ENCODE measurements at places on chromosomes 6 and 20.

GRCh38 chr6:64817525-64817924 is 889.5 kb downstream of the EYS start:
- DNase-seq = no peak

DNA sequence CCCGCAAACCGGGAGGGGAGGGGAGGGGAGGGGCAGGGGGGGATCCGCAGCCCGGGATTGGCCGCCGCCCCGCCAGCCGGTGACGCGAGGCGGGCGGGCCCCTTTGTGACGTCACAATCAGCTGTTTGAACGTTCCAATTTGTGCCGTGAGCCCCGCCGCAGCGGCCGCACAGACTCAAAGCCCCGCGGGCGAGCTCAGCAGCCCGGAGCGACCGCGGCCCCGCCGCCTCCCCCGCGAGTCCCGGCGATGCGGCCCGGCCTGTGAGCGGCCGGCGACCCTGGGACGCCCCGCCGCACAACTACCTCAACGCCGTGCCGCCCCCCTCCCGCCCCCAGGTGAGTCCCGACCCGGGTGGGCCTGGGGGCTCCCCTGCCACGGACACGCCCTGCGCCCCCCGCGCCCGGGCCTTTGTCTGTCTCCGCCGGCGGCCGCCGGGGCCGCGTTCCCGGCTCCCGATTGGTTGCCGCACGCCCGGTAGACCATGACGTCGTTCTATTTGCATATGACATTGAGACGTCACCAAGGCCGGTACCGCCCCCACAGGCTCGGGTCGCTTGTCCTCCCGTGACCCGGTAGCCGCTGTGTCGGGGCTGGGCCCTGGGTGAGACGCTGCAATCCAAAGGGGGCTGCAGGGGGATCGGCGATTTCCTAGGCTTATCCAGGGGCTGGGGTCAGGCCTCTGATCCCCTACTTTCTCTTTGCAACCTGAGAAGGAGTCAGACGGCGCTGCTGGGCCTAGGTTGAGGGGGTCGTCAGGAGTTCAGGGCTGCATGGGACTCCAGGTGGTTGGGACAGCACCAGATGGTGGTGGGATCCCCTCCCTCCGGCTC is at the start of gene TP53INP2:
Gene TP53INP2, plus strand, starts transcription at position 168 of the 831 bp plus-strand sequence. CDS start 4,396 bp downstream, outside the sequence.
- peak; percentile 87 for DNase-seq

DNA sequence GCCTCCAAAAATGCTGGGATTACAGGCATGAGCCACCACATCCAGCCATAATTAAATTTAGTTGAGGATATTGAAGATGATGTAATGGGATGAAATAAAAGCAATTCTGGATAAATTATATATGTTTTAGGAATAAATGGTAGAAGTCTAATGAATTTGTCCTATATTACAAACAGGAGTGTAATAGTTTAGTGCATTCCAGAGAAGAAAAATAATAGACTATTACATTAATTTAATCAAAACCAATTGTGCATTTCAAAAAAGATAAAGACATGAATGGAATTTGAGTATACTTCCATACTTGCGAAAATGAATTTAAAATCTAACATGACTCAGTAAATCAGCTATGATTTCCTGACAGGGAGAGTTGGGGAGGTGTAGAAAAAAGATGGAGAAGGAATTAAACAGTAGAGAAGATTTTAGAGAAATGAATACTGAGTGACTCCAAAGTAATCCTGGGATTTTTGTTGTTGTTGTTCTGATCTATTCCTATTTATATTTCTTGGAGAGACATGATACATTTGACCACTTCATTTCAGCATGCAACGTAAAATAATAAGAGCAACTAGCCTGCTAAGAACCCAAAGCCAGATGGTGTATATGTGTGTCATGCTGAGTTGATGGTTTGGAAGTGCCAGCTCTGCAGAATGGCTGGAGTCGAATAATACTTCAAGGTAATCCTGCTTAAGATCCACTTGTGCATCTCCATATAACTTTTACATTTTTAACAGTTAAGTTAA is 67.4 kb downstream of the AIG1 start:
- DNase-seq = no peak

- no peak for DNase-seq
These were observed 1434.0 kb upstream of the EYS start for GRCh38 chr6:67141005-67141404.

- DNase-seq = no peak
These were observed 301.6 kb upstream of the ADGRB3 start for GRCh38 chr6:68333442-68333841.

- no peak for DNase-seq
These were observed 19.7 kb downstream of the WRNIP1 start for GRCh38 chr6:2784930-2785329.

DNA sequence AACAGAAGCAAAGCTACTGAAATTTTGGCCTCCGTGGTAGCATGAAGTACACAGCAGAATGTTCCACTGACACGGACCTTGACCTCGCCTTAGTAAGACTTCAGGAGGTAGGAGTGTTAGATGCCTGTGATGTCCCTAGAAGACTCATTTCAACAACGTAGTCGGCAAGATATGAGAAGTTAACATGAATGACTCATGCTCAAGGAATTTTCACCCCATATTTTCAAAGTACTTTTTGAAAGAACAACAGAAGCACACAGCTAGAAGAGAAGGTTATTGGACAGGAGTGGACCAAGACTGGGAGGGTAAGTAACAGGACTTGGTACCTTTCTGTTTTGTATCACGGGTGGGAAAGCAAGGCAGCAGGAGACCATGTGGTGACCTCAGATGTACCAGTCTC is 78.0 kb downstream of the DZANK1 start:
- no peak for DNase-seq

DNA sequence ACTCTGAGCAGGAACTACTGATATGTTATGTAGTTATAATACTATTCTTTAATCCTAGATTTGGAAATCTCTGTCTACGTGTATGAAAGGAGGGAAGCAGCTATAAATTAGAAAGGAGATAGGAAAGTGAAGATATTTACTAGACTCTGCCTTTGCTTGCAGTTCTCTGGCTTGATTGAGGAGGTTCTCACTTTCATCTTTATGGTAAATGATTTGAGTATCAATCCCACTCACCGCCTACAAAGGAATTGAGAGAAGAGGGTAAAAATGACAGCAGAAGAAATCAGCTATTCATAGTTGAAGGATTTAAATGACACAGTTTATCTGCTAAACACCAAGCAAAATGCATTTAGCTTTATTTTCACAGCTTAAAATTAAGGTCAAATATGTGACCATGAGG is 67.3 kb downstream of the FAM229B start:
- no peak for DNase-seq

GRCh38 chr6:43734294-43734665 is 35.7 kb upstream of the VEGFA start:
- no peak for DNase-seq

- no peak for DNase-seq
These were observed 35.7 kb downstream of the THBS2 start for GRCh38 chr6:169217972-169218371.

DNA sequence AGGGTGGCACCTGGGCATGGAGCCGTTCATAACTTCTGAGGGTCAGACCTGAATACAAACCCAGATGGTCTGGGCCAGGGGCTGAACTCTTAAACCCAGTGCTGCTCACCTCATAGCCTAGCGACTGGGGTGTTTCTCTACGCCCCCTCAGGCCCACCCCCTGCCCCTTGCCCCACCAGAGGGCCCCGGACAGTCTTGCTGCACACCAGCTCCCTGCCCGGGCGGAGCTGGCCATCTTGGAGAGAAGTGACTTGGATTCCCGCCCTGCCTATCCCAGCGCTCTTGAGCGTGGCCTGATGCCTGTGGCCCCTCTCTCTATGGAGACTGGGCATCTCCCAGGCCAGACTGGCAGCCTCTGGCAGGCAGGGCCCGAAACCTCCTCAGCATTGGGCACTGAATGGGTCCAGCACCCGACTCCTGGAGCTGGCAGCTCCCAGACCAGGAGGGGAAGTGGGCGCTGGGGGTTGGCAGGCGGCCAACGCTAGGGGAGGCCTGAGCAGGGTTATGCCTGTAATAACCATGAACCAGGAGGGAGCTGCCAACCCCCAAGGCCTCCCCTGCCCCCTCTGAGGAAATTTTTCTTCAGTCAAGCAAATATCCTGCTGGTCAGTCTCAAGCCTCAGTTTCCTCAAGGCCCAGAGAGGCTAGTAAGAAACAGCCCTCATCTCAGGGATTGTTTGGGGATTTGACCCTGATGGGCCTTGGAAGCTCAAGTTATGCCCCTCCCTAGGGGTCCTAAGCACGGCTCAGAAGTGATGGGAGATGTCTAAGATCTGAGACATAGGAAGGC is 169.5 kb downstream of the VEGFA start:
- no peak for DNase-seq

GRCh38 chr6:151070631-151071051 is 169.1 kb upstream of the AKAP12 start:
- DNase-seq = no peak

GRCh38 chr20:8367689-8368088 is 235.6 kb downstream of the PLCB1 start:
- no peak for DNase-seq

DNA sequence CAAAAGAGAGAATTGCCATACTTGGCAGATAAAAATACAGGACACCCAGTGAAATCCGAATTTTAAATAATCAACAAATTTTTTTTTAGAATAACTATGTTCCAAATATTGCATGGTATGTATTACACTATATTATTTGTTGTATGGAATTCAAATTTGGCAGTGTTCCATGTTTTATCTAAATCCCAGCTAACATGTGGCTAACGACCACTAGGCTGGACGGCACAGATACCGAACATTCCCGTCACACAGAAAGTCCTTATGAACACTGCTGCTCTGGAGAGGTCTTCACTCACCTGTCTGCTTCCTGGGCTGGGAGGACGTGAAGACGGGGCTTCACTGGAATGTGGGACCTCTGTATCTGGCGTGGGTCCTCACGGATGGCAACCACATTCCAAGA is 32.8 kb downstream of the SNX5 start:
- DNase-seq = no peak

- DNase-seq = no peak
These were observed 19.5 kb downstream of the RIMS4 start for GRCh38 chr20:44790638-44791393.

- DNase-seq = no peak
These were observed 2.1 kb downstream of the FAM110A start for GRCh38 chr20:835608-836045.

DNA sequence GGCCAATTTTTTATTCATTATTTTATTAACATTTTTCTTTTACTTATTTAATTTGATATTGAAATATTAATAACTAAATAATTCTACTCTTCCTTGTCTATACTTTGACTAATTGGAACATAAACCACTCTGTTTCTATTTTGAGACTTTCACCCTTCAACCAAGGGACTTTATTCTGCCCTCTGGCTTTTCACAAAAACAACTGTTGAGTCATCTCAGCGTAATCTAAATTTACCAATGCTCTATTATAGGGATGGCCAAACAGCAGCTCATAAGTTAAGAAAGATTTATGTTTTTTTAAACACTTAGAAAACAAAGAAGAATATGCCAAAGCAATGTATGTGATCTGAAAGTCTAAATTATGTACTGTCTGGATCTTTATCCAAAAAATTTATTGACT is 46.7 kb downstream of the DOP1A start:
- DNase-seq = no peak

GRCh38 chr6:137303441-137303840 is 84.3 kb upstream of the IFNGR1 start:
- DNase-seq = no peak

GRCh38 chr6:118187568-118188164 is 280.6 kb downstream of the SLC35F1 start:
- DNase-seq = no peak

- no peak for DNase-seq
These were observed 21.2 kb downstream of the ADA start for GRCh38 chr20:44630297-44630696.

DNA sequence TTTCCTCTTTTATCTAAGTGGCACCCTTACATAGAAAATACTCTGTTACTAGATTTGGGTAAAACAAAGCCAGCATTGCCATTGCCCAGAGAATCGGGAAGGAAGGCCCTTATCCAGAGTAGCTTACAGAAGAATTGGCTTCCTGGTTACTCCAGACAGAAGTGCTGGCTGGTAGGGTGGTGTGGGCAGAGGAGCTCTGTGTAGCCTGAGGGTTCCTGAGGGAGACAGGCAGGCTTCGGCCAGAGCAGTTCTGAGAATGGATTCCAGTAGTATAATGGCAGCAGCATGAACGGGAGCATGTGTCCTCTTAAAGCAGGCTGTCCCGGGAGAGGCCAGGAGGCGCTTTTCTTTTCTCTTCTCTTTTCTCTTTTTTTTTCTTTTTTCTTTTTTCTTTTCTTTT is 11.9 kb downstream of the CUL9 start:
- no peak for DNase-seq

DNA sequence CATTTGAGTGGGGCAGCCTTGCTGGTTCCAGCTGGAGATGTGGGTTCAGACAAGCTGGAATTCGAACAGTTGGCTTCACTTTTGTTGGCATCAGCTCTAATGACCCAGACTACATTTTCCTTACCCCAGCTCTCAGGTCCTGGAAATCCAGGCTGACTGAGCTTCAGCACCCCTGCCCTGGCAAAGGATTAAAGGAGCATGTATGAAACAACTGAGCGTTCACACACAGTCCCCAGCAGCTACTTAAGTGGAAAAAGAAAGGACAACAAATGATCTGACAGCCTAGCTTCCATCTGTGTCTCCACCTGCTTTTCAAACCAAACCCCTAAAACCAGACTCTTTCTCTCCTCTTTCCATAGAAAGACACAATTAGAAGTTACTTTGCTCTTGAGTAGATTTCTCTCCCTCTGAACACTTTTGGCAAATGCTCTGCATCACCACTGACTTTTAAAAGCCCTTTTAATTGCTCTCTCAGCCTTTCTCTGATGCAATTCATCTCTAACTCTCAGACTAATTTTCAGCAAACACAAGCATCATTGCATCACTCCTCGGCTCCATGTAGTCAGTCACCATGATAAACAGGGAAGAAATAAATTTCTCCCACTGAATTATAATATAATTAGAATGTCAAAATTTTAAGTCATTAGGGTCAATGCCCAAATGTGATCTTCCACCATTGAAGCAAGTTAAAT is 28.1 kb downstream of the ROS1 start:
- DNase-seq = no peak

- DNase-seq = no peak
These were observed 39.2 kb downstream of the SRC start for GRCh38 chr20:37385176-37385575.

- DNase-seq = no peak
These were observed 241.7 kb upstream of the CEP162 start for GRCh38 chr6:84469144-84469543.

DNA sequence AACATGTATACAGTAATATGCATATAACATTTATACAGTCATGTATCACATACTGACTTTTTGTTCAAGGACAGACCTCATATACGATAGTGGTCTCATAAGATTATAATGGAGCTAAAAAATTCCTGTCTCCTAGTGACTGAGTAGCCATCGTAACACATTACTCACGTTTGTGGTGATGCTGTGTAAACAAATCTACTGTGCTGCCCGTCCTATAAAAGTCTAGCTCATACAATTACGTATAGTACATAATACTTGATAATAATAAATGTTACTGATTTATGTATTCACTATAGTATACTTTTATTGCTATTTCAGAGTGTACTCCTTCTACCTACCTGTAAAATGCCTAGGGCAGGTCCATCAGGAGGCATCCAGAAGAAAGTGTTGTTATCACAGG is 17.4 kb downstream of the SERAC1 start:
- no peak for DNase-seq

All from T-helper 9 cell (primary cell).